ENCODE measurements at places on chromosomes 4 and X.

GRCh38 chr4:26130173-26130572, 190.6 kb upstream of the RBPJ start:
- no peak for DNase-seq

DNA sequence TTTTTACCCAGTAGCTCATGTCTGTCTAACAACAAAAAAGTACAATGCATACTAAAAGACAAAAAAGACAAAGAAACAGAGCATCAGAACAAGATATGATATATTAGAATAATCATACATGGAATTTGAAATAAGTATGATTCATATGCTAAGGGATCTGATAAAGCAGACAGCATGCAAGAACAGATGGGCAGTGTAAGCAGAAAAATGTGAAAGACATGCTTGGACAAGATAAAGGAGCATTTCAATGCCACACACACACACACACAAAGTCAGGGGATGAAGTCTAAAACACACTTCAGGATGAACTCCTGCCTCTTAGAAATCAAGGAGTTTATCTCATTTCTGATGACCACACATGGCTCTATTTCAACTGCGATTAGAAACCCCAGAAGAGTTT, 649.6 kb upstream of the NDST4 start:
- DNase-seq, result no peak

- DNase-seq, result no peak
Measured at GRCh38 chr4:171288816-171289432, 524.3 kb upstream of the GALNTL6 start.

- DNase-seq, result no peak
Measured at GRCh38 chrX:20433388-20433775, 166.7 kb upstream of the RPS6KA3 start.

GRCh38 chr4:19382993-19383756, 868.5 kb upstream of the SLIT2 start:
- no peak for DNase-seq

DNA sequence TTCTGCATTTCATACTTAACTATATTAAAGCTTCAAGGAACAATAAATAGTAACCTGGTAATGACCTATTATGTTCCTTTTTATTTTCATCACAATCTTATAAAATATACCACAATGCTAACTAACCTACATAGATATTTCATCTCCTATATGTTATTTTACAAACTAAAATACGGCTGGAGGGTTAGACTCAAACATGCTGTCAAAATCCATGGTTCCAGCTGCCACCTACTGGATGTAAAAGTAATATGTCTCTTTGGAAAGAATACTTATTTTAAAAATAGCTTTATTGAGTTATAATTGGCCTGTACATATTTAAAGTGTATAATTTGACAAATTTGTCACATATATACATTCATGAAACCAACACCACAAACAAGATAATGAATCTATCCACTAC, 15.0 kb downstream of the RGN start:
- DNase-seq, result peak; percentile 71

- no peak for DNase-seq
Measured at GRCh38 chr4:4374388-4375098, 12.4 kb upstream of the NSG1 start.

DNA sequence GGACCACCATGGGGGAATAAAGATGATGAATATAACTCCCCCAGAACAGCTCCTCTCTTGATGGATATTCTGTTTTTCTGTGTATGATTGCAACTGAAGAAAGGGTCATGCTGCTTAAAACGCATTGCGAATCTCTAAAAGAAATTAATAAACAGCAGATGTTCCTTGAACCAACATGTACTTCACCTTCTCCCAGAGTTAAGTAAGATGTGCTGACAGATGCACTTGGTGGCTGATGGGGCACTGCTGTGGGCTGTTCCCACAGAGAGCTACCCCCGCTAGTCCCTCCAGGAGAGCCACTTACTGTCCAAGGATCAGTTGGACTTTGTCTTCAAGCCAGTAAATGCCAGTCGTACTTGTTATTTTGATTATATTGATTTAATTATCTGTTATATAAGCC, 26.3 kb upstream of the C4orf54 start:
- no peak for DNase-seq

DNA sequence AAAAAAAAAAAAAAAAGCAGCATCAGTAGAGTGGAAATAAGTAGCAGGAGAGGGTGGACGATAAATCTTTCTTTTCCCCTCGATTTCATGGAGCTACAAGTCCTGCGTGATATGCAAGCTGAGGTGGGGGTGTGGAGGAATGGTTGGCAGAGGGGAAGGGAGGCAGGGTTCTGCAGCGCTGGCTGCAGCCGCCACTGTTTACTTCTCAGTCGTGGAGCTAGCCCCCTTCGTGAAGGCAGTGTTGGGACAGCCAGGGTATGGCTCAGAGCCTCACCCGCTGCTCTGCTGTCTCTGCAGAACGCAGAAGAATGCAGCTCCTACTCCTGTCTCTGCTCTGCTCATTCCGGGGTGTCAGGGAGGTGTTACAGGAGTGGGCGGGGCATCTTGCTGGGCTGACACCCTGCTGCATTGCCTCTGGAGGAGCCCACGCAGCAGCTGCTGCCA, 140.6 kb downstream of the GPM6A start:
- DNase-seq, result no peak

- no peak for DNase-seq
Measured at GRCh38 chrX:17990532-17990931, 129.4 kb upstream of the RAI2 start.

DNA sequence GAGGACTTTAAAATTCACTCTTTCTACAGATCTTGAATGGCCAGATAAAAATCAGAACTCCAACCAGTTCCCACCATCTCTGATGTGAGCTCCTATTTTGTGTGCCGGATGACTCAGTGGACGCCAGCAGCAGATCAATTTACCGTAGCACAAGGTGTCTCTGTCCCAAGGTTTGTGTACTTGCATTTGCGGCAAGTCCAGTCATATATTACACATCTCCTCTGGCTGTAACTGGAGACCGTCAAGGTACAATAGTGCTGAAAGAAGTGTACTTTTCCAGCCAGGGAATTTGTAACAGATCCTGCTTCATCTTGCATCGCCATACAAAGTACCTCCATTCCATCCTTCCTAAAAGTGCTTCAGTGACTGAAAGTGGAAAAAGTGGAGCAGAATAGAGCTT, 108.2 kb upstream of the SORBS2 start:
- no peak for DNase-seq

GRCh38 chr4:56976283-56976836, 1.0 kb downstream of the NOA1 start:
- DNase-seq, result peak; percentile 35

- DNase-seq, result no peak
Measured at GRCh38 chr4:63218856-63219255, 1190.4 kb downstream of the TECRL start.

GRCh38 chrX:123695242-123695641, 37.6 kb downstream of the THOC2 start:
- DNase-seq, result no peak

GRCh38 chr4:47462799-47463234, 685 bp downstream of the COMMD8 start:
- DNase-seq, result peak; percentile 41

- DNase-seq, result no peak
Measured at GRCh38 chr4:152079543-152080293, 318.9 kb upstream of the GATB start.

GRCh38 chr4:72471816-72472215, 97.2 kb downstream of the ADAMTS3 start:
- DNase-seq, result no peak

- DNase-seq, result no peak
Measured at GRCh38 chr4:59881632-59882031, 1318.5 kb upstream of the ADGRL3 start.

DNA sequence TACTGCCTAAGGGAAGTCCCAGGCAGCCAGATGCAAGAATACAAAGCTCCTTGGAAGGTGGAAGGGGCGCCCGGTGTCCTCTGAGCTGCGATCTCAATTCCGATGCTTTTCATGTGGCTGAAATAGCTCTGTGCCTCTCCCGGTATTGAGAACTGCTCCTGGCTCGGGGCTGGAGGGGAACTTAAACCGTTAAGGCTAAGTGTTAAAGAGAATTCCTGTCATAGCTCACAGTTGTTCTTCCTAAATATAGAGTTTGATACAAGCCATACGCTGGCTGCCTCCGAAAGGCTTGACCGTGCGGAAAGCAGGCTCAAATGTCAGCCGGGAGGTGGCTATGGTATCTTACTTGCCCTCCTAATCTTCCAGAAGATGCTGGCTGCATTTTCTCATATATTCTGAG, at the start of gene SMPX:
SMPX (minus strand) TSS at position 157 of the 400 bp plus-strand sequence. CDS start 3,826 bp downstream, outside the sequence.
- no peak for DNase-seq

- DNase-seq, result peak; percentile 76
Measured at GRCh38 chr4:26074712-26075430, 160.9 kb downstream of the SMIM20 start.

DNA sequence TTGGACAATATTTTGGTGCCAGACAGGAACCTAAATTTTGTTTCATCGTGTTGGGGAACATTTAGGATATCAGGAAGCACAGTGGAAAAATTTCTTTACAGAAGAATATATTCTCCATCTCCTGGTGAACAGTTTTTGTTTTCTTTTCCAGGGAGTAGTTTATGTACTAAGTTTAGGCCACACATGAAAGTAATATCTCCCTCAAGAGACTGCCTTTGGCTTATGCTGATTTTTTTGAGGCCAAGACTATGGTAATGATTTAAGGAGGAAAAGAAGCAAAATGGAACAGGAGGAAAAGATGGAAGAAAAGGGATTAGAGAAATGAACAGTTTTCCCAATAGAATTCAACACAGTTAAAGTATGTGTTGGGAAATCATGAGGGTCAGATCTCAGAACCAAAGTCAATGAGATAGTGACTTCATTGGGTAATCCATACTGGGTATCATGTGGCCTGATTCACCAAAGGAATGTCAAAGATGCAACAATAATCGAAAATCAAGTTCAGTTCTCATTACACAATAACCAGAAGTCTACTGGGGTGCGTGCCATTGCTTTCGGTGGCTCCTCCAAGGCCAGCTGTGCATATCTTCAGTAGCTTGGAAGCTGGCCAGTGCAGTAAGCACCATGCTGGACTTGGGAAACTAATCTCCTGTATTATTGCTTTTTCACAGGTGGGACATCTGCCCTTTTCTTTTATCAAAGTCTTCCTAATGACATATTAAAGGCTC, 234.8 kb downstream of the COL25A1 start:
- DNase-seq, result no peak

- DNase-seq, result no peak
Measured at GRCh38 chr4:113645288-113645687, 116.2 kb downstream of the CAMK2D start.

- DNase-seq, result no peak
Measured at GRCh38 chr4:74314329-74314728, 6.1 kb downstream of the EPGN start.

DNA sequence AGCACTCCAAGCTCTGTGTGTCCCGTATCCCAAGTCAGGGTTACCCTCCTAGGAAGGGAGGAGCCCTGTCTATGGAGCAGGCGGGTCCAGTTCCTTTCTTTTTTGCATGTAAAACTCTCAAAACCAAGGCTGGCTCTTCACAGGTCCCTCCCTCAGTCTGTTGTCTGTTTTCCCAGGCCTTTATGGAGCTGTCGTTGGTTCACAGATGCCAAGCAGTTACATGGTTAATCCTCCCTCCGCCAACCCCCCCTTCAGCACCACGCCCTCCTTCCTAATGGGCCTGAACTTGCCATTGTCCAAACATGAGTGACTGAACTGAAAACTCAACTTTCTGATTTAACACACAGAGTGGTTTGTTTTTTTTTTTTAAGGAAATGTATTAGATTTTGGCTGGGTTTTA, 148.3 kb downstream of the STOX2 start:
- no peak for DNase-seq

- no peak for DNase-seq
Measured at GRCh38 chr4:185540040-185540439, 4.7 kb upstream of the PDLIM3 start.

- peak; percentile 28 for DNase-seq
Measured at GRCh38 chrX:49209434-49210251, 9.7 kb upstream of the SYP start.

- peak; percentile 2 for DNase-seq
Measured at GRCh38 chrX:45710081-45710801, 509.6 kb upstream of the DIPK2B start.

GRCh38 chr4:85358831-85359230, 116.1 kb upstream of the ARHGAP24 start:
- DNase-seq, result no peak

GRCh38 chr4:33060674-33061542, 2340.7 kb downstream of the PCDH7 start:
- peak; percentile 64 for DNase-seq

DNA sequence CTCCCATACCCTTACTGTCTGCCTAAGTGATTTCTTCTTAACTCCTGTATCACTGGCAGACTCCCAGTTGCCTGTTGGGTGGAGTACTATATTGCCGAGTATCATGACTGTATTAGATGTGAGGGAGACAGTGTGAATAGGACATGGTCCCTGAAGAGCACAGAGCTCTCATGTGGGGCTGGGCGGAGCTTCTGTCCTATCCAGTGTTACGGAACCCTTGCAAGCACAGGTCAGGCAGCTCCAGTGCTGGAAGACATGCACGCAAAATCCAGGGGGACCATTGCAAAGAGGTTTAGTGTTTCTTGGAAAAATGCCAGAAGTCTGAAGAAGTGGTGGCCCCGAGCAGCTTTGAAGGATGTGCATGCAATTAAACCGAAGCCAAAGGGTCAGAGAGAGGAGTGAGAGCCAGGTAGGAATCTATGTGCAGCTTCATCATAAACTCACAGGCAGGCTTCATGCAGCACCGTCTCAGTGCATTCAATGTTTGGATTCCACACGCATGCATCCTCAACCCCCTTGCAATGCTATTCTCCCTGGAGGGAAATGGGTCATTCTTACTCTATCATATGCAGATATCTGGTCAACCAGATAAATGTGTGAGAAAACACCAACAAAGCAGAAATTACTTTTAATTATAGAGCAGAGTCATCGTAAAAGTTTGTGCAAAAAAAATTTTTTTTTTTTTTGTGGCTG, 49.7 kb upstream of the DHRSX start:
- no peak for DNase-seq

GRCh38 chrX:111823703-111824102, 52.3 kb upstream of the TRPC5OS start:
- DNase-seq, result peak; percentile 0

GRCh38 chrX:45232139-45232538, 31.5 kb upstream of the DIPK2B start:
- DNase-seq, result peak; percentile 24

GRCh38 chr4:163587867-163588266, 93.4 kb downstream of the TMA16 start:
- peak; percentile 12 for DNase-seq

DNA sequence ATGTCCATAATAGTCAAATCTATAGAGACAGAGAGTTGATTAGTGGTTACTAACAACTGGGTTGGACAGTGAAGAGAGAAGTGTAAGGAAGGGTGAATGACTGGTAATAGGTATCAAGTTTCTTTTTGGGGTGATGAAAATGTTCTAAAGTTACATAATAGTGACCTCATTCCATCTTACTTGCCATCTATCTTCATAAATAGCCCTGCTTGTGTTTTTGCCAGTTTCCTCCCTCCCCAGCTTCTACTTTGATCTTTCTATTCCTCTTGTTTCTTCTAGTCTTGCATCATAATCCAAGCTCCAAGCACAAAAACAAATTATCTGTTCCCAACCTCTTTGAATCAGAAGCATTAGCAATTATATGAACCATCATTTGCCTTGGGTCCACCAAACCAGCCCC, 40.2 kb upstream of the TET2 start:
- DNase-seq, result no peak

- DNase-seq, result no peak
Measured at GRCh38 chrX:12174358-12174757, 36.1 kb downstream of the FRMPD4 start.

- no peak for DNase-seq
Measured at GRCh38 chrX:118577041-118577440, 81.4 kb downstream of the DOCK11 start.

All from hematopoietic multipotent progenitor cell treated with erythropoietin and hydrocortisone succinate and interleukin-3 and kit ligand, for 4 days (in vitro differentiated cells).